DMS53 (cell line): ENCODE measurements at places on chromosomes 16 and 17.

DNA sequence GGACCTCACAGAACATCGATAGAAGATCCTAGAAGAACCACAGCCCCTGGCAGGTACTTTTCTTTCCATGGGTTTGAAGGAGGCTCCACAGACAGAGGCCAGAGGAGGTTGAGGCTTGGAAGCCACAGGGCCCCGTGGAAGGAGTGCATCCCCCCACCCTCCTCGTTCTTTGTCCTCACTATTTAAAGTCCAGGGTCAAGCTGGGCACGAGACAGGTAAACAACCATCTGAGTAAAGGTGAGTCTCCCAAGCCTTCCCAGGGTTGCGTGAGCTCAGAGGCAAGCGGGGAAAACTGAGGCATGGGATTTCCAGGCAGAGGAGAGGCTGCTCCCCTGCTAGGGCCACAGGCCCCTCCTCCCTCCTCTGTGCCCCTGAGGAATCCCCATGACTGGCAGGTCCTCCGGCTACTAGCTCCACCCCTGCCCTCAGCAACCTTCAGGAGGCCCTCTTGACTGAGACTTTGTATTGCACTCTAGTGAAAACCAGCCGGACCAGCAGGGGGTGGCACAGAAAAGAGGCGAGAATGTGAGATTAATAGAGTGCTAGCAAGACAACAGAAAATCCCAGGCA, 927 bp upstream of the SULT1A2 start:
- peak; percentile 40 for DNase-seq

GRCh38 chr17:68122587-68122986, 87.1 kb downstream of the KPNA2 start:
- no peak for DNase-seq

GRCh38 chr16:68291227-68291626, 19.5 kb downstream of the SLC7A6OS start:
- no peak for DNase-seq

DNA sequence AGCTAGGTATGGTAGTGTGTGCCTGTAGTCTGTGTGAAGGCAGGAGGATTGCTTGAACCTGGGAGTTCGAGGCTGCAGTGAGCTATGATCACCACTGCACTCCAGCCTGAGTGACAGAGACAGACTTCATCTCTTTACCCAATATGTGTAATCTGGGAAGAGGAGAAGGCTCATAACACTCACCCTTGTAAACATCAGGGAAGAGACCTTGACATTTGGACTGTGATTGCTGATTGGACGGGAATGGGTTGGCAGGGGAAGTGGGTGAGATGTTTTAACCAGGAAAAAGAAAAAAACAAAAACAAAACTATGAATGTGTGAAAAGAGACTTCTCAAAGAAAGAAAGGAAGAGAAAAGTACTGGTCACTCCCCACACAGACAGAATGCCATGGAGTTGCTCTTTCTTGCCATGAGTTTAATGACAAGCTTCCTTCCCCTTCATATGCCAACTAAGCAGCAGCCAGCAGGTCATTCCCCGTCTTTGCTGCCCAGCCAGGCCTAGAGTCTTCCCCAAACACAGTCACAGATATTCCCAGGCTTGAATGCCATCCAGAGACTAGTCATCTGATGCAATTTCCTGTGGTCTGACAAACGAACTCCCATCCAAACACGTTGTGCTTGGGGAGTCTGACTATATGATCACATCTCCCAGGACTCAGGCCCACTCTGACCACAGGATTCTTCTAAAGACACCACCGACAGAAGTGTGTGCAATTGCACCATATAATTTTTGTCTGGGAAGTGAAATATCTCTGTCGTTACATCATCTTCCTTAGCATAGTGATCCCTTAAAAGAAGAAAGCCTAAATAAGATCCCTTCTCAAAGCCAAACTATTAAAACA, 3.6 kb upstream of the XAF1 start:
- no peak for DNase-seq

- DNase-seq: peak; percentile 84
Observed at GRCh38 chr17:794876-795275, 12.7 kb downstream of the MRM3 start.

DNA sequence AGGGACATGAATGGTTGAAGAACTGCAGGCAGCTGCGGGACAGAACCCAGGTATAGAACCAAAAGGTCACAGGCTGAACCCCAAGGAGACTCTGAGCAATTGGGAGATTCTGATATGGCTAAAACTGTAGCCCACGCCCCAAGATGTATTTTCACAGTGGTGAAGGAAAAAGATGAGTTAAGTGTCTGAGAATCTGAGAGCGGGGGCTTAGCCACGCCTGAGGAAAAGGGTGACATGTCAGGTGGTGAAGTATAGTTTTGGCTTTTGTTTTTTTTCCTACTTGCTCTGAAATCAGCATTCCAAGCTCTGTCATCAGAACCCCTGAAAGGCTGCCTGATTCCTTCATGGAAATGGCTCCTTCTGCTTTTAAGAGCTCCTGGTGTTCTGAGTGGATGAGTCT, 73.3 kb downstream of the AKAP1 start:
- no peak for DNase-seq

GRCh38 chr17:71472809-71473789, 647.7 kb upstream of the SOX9 start:
- peak; percentile 85 for DNase-seq

- no peak for DNase-seq
Observed at GRCh38 chr16:591231-591630, 1.4 kb downstream of the RAB40C start.

DNA sequence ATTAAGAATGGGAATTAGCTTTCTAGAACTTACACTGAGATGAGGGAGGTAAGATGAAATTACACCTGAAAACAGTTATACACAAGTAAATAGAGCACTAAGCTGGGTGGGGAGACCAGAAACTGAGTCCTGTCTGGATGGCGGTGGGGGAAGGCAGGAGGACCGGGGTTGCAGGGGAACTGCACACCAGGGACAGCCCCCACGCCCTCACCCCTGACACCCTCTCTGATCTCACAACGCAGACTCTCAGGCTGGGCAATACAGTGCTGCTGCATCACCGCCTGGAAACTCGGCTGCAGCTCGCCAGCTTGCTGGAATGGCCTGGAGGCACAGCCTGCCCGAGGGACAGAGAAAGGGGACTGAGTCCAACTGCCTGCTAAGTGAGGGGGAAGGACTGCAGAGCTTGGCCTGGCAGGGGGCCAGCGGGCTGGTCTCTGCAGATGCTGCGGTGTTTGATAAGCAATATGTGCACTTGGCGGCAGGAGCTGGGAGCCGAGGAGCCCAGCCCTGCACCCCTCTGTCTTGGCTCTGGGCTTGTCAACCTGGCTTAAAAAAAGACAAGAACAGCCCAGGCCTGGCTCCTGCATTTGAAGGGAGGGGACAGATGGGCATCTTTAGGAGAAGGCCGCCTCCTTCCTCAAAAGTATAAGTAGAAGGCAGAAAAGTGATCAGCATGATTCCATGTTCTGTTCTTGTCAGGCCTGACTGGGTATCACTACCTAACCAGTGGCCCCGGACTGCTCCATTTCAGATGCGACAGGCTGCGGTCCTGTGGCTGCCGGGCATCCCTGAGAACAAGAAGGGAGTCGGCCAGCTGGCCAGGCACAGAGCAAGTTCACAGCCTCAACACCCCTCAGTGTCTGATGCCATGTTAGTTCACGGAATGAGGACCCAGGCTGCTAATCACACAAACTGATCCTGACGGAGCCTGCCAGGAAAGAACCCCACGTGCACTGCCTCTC, 30.2 kb downstream of the SPHK1 start:
- no peak for DNase-seq

GRCh38 chr16:27304881-27305745, 8.7 kb upstream of the IL4R start:
- DNase-seq: no peak

GRCh38 chr16:71626018-71626857, at the start of gene MARVELD3:
Gene MARVELD3, plus strand, starts transcription at chr16:71626184. Its CDS starts 46 bp downstream, at chr16:71626230.
- DNase-seq: peak; percentile 85

- DNase-seq: no peak
Observed at GRCh38 chr16:54595621-54596020, 309.0 kb upstream of the IRX3 start.

DNA sequence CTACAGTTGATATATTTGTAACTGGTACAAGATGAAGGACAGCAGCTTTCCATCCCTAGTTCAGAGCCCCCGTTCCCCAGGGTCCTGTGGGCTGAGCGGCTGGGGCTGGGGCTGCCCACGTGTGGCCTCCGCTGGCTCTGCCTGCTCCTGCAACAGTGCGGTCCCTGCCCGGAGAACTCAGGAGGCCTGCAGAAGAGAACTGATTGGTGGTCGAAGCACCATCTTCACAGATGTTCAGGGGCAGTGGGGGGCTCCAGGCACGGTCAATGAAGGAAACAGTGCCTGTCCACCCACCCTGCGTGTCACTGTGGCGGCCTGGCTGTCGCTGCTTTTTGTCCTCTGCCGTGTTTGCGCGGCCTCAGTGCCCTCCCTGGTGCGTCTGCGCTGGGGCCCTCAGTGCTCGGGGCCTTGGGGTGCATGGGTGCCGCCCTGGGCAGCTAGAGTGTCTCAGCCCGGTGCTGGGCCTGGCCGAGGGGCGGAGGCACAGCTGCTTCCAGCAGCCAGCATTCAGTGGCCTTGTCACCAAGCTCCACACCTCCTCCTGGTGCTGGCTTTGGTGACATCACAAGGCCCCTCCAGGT, 4.2 kb upstream of the NUDT16L1 start:
- no peak for DNase-seq

- DNase-seq: peak; percentile 60
Observed at GRCh38 chr16:53129281-53130158, 74.7 kb downstream of the CHD9 start.

GRCh38 chr17:56774650-56775049, 59.1 kb downstream of the C17orf67 start:
- no peak for DNase-seq

DNA sequence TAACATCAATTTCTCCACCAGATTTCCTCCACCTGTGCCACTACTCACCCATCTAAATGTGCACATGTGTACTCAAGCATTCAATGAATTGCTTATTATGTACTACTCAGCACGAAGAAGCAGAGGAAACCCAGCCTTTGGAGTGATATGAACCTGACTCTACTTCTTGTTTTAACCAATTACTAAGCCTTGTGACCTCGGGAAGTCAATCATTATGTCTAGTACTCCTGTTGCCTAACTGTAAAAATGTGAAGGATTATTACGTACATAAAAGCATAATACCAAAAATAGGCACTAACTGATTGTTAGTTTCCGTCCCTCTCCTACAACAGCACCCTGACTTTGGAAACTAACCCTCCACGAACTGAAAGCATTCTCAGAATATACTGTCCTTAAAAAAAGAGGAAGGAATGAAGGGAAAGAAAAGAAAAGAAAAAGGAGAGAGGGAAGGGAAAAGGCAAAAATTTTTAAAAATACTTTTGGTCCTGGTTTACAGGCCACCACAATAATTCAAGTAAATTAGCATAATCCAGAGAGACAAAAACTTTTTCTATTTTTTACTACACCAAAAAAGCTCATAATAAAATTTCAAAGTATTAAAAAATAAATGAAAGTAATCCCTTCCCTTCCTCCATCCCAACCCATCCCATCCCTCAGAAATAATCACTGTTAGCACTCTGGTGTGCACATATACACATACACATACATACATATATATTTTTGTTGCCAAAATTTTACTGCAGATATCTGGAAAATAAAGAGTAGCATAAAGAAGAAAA, 53.6 kb downstream of the KANSL1 start:
- DNase-seq: no peak

DNA sequence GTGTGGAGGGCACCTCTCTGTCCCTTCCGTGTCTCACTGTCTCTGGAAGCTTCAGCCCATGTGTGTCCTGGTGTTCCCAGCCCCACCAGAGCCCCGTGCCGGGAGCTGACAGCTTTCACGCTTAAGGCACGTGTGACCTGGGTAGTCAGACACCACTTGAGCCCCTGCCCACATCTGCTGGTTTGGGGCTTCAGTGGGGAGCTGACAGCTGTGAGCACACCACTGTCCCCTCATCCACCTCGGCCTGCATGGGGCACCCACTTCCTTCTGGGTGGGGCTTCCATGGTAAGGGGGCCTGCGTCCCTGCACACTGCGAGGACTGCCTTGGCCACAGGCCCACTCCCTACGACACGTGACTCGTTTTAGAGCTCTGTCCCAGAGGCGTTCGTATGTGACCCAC, 2.6 kb upstream of the TEDC2 start:
- DNase-seq: no peak

- DNase-seq: no peak
Observed at GRCh38 chr17:37167756-37168155, 208.0 kb upstream of the C17orf78 start.

GRCh38 chr16:85379041-85380001, 233.8 kb upstream of the GSE1 start:
- no peak for DNase-seq

DNA sequence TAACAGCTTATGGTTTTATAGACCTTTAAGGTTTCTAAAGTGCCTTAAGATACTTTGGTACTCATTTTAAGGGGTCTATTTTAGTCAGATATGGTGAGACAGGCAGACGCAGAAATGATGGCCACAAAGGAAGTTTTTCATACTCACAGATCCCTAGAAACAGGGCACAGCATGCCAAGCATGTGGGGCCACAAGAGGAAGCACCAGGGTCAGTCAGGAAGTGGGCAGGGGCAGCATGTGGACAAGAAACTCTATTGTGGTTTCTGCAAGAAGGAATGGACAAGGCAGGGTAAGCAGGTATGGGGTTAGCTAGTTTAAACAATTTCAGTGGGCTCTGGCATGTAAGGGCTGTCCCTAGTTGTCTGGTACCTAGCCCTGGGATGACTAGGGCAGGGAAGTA, 8.5 kb downstream of the EFCAB3 start:
- no peak for DNase-seq

- no peak for DNase-seq
Observed at GRCh38 chr17:66365903-66366302, 63.5 kb downstream of the PRKCA start.

GRCh38 chr17:82820278-82821251, 19.3 kb downstream of the ZNF750 start:
- DNase-seq: no peak

DNA sequence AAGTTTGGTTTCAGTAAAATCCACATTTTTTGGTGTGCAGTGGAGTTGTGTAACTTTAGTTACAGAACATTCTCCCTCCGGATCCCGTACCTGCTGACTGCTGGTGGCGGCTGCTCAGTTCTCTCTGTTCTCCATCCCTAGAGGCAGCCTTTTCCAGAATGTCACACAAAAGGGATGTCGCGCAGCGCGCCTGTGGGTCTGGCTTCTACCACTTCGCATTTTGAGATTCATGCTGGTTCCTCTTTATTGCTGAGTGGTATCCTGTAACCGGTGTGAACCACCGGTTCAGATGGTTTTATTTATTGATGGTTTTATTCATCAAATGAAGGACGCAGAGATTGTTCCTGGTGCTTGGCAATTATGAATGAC, 981 bp upstream of the CEP131 start:
- peak; percentile 79 for DNase-seq

DNA sequence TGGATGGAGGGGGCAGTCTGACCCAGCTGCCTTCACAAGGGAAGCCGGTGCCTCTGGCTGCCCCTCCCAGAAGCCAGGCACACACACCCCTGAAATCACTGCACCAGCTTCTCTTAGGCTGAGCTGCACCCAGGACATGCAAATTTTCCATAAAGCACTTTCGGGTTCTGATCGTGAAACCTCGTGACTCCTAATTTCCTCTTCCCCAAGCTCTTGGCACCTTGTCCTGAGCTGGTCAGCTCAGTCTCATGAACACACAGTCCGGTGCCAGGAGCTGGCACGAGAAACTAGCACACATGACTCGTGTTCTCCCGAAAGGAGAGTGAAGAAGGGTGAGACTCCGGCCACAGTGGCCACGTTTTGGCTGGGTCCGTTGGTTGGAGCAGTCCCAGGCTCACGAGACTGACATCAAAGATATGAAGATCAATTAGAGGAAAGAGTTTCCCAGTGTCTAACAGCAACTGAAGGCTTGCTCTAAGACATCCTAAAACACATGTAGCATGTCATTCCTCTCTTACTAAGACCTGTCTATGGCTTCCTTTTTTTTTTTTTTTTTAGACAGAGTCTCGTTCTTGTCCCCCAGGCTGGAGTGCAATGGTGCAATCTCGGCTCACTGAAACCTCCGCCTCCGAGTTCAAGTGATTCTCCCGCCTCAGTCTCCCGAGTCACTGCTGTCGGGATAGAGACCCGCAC, 9.2 kb upstream of the ABR start:
- no peak for DNase-seq
